ENCODE measurements at places on chromosomes 13 and 19.
A peak's percentile ranks its signal among the peaks of the same experiment; 100 is the strongest.

DNA sequence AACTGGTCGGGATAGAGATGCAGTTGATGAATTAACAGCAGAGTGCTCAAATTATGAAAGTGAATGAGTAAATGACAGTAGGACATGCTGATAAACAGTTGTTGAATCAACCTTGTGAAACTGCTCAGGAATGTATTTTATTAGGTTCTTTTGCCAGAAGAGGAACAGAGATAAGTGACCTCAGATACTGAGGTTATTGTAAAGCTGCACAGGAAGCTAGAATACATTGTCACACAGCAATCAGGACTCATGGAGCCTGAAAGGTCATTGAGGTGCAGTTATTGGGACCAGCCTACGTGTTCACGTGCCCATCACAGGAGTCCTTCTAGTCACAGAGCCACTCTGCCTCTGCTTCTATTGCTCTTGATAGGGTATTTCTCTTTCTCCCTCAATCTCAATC is 47.5 kb upstream of the MED4 start:
- no peak for DNase-seq

DNA sequence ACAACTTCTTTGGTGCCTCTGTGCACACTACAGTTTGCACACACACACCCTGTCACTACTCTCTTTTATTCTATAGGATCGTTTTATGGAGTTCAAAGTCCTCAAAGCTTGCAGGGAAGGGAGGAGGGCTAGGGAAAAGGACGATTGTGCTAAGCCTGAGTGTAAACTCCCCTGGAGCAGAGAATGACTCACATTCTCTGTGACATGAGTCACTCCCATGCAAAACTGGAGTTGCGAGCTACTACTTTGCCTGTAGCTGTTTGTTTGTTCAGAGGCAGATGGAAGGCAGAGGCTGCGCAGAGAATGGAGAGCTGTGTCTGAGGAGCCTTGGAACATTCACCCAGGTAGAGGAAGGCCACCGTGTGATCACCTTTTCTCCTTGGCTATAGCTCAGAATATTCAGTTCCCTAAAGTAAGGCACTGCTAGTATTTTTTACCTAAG is 80.5 kb upstream of the MBNL2 start:
- no peak for DNase-seq

GRCh38 chr19:16084067-16084685 is 7.9 kb downstream of the TPM4 start:
- DNase-seq: no peak

GRCh38 chr13:21355304-21355703 is 103.8 kb downstream of the ZDHHC20 start:
- no peak for DNase-seq

GRCh38 chr19:37813340-37813739 is 34.0 kb upstream of the ZNF573 start:
- no peak for DNase-seq

GRCh38 chr19:3692141-3693024 is 7.9 kb downstream of the PIP5K1C start:
- DNase-seq: no peak

DNA sequence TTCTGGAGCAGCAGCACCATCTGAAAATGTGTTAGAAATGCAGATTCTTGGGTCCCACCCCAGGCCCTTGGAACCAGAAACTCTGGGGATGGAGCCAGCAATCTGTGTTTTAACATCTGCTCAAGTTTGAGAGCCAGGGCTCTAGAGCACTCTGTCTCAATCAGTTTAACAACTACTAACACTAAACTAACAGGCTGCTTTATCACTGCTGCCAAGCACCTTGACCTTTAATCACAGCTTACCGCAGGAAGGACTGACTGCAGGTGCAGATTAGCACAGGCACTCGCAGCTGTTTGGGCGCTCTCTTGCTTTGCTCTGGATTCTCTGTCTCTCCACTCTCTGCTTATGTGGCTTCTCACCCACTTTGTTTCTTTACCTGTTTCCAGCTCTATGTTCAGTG is 163.5 kb downstream of the MTUS2 start:
- no peak for DNase-seq

DNA sequence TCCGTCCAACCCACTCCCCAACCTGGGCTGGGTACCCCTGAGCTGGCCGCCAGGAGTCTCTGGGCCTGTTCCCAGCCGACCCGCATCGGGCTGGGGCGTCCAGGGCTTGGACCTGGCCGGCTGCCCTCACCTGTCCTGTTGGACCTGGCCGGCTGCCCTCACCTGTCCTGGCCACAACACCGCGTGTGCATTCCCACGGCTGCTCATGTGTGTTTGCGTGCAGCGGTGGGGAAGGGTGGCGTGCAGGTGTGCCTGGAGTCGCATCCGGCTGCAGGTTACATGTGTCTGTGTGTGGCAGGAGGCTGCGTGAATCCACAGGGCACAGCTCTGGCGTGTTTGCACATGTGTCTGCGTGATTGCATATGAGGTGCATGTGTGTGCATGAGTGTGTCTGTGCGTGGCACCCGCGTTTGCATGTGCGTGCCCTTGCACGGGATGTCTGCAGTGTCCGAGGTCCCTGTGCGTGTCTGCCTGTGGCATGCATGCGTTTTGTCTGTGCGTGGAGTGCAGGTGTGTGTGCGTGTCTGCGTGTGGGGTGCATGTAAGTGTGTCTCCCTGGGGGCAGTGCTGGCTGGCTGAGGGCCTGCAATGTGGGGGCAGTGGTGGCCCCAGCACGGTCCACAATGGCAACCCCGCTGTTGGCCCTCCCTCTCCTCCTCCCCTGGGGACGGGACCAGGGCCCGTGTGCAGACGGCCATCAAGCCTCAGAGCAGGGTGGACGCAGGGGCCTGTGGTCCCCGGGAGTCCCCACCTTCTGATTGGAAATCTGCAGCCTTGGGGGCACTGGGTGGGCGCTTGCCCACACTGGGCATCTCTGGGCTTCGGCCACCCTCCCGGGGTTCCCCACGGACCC is 3.4 kb downstream of the EFNA2 start:
- DNase-seq: no peak

GRCh38 chr19:1400281-1401137 is 833 bp downstream of the GAMT start:
- DNase-seq: no peak

DNA sequence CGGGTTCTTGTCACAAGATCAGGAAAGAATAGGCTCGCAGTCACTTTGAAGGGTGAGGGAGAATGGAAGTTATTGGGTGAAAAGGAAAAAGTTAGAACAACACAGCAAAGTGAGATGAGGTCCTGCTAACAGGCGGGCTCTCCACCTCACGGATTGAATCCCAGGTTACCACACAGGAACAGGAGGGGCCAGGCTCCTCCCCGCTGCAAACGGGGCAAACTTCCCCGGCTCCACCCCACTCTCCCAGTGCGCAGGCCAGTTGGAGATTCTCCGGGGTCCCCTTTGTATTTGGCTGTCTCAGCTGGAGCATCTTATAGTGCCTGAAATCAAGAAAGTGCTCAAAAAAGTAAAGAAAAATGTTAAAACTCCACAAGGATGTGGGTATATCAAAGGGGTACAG is 78.3 kb upstream of the IPO5 start:
- DNase-seq: peak; percentile 44

DNA sequence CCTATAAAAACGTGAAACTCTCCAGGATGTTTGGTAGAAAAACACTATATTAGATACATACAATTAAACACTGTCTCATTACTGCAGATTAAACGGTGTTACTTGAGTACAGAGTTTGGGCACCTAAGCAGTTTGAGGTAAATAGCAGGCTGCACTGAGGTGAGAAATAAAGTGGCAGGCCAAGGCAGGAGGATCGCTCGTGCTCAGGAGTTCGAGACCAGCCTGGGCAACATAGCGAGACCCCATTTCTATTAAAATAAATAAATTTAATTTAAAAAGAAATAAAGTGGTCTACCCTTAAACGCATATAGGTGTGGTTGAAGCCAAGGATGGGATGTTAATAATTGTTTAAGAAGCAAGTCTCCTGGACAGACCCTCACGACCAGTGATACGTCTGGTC is 1.2 kb downstream of the PSPC1 start:
- DNase-seq: no peak

- no peak for DNase-seq
Measured at GRCh38 chr13:98221234-98221633, 44.2 kb upstream of the RNF113B start.
